Mesenchymal stem cell (in vitro differentiated cells and primary cell): ENCODE measurements at places on chromosomes 5 and 9.

- peak overlapping the region; percentile 30 for H3K4me3 ChIP-seq
- no peaks in the 10 kb centered on the region for H3K36me3 ChIP-seq
- peak overlapping the region; percentile 96 for H3K27ac ChIP-seq
- peak; percentile 77 for DNase-seq
- H3K4me1 ChIP-seq, result peaks cover 13% of the 10 kb centered on the region
Observed at GRCh38 chr5:74948031-74948546, 81.9 kb upstream of the FAM169A start.

DNA sequence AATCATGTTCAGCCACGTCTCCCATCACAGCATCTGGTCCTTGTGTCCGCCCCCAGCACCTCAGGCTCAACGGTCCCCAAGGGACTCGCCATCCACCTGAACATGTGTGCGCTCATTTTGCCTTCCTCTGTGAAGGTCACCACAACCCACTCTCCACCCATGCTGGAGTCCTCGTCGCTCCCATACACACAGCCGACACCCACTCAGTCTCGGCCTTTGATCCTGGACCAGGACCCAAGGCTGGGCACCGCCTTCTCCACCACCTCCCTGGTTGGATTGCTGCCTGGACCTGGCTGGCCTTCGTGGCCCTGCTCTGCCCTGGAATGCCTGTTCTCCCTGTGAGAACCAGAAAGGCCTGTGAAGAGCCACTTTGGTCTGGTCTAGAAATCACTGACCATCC is 60.3 kb downstream of the UBE2QL1 start:
- no peaks in the 10 kb centered on the region for H3K27me3 ChIP-seq
- no peaks in the 10 kb centered on the region for H3K36me3 ChIP-seq
- DNase-seq, result no peak
- H3K4me3 ChIP-seq, result no peak overlapping the region

DNA sequence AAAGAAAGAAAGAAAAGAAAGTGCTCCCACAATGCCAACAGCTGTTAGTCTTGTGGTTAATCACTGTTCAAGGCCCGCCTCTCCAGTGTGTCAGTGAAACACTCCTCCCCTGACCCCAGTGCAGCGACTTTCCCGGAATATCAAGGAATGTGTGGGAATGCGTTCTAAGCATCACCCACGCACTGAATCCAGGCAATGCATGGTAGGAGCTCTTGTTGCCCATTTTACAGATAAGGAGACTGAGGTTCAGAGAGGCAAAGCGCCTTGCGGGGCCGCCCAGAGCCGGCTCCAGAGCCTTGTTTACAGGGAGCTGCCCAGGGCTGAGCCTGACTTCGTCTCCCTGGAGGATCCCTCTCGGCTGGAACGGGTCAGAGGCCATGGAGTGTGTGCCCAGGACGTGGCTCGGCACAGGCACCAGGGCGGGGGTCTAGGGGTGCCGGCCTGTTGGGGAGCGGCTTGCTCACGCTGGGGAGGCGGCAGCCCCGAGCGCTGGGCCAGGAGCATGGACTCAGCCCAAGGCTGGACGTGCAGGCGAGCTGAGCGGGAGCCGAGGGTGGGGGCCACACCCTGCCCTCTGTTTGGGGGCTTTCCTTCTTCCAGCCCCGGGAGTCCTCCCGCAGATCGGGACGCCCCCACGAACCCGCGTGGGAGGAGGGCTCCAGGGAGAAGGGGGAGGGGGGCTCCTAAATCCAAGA is 823 bp downstream of the ST6GALNAC6 start:
- peak overlapping the region; percentile 77 for H3K27ac ChIP-seq
- no peaks in the 10 kb centered on the region for H3K27me3 ChIP-seq
- peak overlapping the region; percentile 84 for H3K4me3 ChIP-seq
- DNase-seq, result peak; percentile 94

- H3K4me1 ChIP-seq, result peaks cover 5% of the 10 kb centered on the region
- no peaks in the 10 kb centered on the region for H3K27me3 ChIP-seq
- H3K4me3 ChIP-seq, result no peak overlapping the region
- H3K36me3 ChIP-seq, result no peaks in the 10 kb centered on the region
- H3K27ac ChIP-seq, result no peak overlapping the region
Observed at GRCh38 chr5:112333331-112333781, 85.7 kb downstream of the EPB41L4A start.

- no peak overlapping the region for H3K4me3 ChIP-seq
- H3K27me3 ChIP-seq, result no peaks in the 10 kb centered on the region
- no peaks in the 10 kb centered on the region for H3K4me1 ChIP-seq
- no peak overlapping the region for H3K27ac ChIP-seq
Observed at GRCh38 chr5:118029807-118030206, 958.5 kb downstream of the DTWD2 start.

- DNase-seq, result no peak
- no peaks in the 10 kb centered on the region for H3K36me3 ChIP-seq
- H3K27ac ChIP-seq, result no peak overlapping the region
- peaks cover 42% of the 10 kb centered on the region for H3K27me3 ChIP-seq
- no peak overlapping the region for H3K4me3 ChIP-seq
- H3K4me1 ChIP-seq, result no peaks in the 10 kb centered on the region
Observed at GRCh38 chr9:76553680-76554079, 94.7 kb downstream of the GCNT1 start.

DNA sequence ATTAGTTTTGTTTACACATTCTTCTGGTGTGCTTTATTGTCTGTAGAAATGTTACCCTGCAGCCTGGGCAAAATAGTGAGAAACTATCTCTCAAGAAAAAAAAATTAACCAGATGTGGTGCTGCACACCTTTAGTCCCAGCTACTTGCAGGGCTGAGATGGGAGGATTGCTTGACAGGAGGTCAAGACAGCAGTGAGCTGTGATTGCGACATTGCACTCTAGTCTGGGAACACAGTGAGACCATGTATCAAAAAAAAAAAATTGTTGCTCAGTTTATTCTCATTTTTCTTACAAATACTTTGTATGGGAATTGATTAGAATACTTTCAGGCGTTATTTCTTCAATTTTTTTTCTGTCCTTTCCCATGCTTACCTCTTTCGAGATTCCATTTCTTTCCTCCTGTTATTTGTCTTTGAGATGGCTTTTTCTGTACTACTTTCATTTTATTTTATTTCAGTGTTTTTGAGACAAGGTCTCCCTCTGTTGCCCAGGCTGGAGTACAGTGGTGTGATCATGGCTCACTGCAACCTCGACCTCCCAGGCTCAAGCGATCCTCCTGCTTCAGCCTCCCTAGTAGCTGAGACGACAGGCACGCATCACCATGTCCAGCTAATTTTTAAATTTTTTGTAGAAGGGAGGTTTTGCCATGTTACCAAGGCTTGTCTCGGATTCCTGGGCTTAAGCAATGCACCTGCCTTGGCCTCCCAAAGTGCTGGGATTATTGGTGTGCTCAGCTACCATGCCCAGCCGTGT is 24.9 kb downstream of the TENT2 start:
- no peak overlapping the region for H3K4me3 ChIP-seq
- peak; percentile 12 for DNase-seq
- H3K27ac ChIP-seq, result no peak overlapping the region

DNA sequence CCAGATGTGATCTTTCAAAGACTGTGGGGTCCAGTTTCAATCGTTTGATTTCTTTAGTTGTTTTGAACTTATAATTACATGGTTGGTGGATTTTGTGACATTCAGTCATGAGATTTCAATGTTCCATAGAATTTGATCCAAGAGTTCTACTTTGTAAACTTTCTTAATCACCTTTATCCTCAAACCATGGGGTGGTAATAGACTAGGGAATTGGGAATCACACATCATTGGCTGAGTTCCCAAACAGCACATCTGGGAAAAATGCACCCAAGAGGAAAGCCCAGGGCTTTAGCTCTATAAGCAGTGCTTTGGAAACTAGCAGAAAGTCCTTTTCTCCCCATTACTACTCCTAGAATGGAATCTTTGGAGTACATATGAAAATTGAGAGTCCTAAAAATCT is 177.6 kb downstream of the NNT start:
- H3K27me3 ChIP-seq, result no peaks in the 10 kb centered on the region
- no peak overlapping the region for H3K4me3 ChIP-seq
- H3K4me1 ChIP-seq, result no peaks in the 10 kb centered on the region
- DNase-seq, result peak; percentile 17
